Stimulated activated CD4-positive, alpha-beta T cell treated with anti-CD3 and anti-CD28 coated beads, TNF-alpha, amount 100 ng/mL, for 4 hours (primary cell): ENCODE measurements at places on chromosomes 5 and 9.

GRCh38 chr5:126339215-126339805 is 83.9 kb upstream of the GRAMD2B start:
- no peak for DNase-seq

DNA sequence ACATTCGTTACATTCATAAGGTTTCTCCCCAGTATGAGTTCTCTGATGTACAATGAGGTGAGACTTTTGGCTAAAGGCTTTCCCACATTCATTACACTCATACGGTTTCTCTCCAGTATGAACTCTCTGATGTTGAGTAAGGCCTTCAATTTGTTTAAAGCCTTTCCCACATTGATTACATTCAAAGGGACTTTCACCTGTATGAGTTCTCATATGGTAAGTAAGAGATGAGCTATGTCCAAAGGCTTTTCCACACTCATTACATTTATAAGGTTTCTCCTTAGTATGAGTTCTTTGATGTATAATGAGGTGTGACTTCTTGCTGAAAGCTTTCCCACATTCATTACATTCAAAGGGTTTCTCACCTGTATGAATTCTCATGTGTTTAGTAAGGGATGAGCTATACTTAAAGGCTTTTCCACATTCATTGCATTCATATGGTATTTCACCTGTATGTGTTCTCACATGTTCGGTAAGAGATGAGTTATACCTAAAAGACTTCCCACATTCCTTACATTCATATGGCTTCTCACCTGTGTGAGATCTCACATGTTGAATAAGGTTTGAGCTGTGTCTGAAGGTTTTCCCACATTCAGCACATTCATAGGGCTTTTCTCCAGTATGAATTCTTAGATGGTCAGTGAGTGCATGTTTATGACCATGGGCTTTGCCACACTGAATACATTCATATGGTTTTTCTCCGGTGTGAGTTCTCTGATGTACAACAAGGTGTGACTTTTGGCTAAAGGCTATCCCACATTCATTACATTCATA is 13.5 kb downstream of the ZFP37 start:
- no peak for DNase-seq

- no peak for DNase-seq
Observed at GRCh38 chr9:129423216-129423615, 197.7 kb downstream of the C9orf50 start.

- DNase-seq: no peak
Observed at GRCh38 chr5:66867618-66868322, 271.6 kb downstream of the MAST4 start.

- no peak for DNase-seq
Observed at GRCh38 chr5:134851307-134851923, 5.6 kb downstream of the C5orf24 start.

- DNase-seq: no peak
Observed at GRCh38 chr9:136605988-136606660, 56.6 kb upstream of the EGFL7 start.

DNA sequence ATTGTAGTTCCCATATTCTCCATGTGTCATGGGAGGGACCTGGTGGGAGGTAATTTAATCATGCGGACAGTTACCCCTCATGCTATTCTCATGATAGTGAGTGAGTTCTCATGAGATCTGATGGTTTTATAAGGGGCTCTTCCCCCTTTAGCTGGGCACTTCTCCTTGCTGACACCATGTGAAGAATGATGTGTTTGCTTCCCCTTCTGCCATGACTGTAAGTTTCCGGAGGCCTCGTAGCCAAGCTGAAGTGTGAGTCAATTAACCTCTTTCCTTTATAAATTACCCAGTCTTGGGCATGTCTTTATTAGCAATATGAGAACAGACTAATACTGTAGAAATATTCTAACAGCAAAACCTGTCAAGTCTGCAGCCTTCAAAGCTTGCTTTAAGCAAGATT is 293.2 kb downstream of the CTNND2 start:
- no peak for DNase-seq

DNA sequence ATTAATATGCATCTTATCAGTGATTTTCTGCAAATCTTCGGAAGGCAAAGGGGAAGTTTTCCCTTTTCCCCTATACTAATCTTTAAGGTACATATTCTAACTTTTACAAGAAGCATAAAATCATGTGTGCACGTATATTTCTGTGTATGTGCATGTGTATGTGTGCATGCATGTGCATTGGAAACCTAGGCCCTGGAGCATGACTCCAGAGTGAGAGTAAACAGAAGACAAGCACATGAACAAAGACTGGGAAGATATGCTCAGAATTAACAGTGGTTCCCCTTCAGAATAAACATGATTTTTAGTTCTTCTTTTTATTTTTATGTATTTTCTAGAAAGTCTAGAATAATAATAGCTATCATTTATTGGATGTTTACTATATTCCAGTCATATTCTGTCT is 10.9 kb upstream of the SELENOP start:
- DNase-seq: no peak

DNA sequence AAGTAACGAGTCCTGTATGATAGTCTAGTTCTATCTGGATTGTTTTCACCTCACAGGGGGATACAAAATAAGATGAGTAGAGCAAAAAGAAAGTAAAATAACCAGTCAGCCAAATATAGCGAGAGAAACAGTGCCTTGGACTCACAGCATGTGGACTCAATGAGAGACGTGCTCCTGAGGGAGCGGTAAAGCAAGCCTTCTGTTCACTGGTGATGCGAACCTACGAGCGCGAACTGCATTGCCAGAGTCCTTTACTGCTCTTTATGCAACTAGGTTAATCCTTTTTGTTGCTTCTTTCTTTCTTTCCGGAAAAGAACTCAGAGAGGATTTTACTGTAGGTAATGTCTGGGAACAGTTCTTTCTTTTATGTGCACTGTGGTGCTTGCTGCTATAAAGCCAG is 132.7 kb downstream of the ANXA1 start:
- DNase-seq: no peak

DNA sequence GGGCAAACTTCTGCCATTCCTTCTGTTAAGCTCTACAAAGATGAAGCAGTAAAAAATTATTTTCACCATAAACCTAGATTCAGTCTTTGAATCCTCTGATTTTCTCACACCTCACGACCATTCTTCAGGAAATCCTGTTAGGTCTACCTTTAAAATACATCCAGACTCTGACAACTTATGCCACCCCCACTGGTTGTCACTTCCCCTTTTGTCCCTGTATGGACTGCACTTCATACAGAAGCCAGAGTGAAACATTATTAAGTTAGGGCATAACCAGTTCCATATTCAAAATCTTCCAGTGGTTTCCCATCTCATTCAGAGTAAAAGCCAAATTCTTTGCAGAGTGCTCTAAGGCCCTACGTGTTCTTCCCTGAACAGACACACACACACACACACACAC is 499.8 kb downstream of the RASEF start:
- DNase-seq: no peak

DNA sequence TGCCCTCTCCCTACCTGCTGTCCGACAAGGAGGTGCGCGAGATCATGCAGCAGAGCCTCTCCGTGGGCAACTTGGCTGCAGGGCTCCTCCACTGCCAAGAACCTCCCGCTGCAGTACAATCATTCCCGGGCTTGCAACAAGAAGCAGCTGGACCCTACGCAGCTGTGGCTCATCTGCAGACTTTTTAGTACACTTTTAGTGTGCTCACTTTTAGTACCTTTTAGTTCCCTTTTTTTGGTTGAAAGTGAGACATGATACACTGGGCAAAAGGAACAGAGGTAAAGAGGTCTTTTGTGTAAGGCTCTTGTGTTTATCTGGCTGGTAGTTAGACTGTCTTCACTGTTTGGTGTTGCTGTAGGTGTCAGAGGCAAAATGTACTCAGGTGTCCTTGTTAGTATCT is 58.1 kb upstream of the SPTLC1 start:
- no peak for DNase-seq

GRCh38 chr5:162268694-162269481 is 201.3 kb downstream of the GABRG2 start:
- DNase-seq: no peak

- no peak for DNase-seq
Observed at GRCh38 chr9:88831713-88832407, 159.4 kb upstream of the S1PR3 start.

DNA sequence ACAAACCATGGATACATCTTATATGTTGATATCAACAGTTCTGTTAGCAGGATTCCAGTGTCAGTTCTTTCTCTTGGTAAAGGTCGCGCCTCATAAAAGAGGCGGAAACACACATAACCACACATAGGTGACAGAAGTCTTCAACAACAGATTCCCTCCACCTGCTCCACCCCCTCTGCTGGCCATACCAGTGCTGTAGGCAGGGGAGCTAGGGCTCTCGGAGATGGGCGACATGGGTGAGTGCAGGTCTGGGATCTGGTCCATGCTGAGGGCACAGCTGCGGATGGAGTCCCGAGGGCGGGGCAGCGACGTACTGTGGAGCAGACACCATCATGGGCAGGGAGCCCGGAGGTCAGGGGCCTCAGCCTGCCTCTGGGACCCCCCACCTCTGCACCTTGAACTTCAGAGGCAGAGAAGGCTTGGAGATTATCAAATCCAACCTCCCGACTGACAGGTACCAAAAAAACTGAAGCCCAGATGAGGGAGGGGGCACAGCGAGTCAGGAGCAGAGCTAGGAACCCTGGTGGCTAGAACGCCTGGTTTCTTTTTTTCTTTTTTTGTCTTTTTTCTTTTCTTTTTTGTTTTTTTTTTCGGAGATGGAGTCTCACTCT is 12.0 kb upstream of the TOR2A start:
- DNase-seq: no peak
